T-helper 9 cell (primary cell): ENCODE measurements at places on chromosomes 1 and 21.

DNA sequence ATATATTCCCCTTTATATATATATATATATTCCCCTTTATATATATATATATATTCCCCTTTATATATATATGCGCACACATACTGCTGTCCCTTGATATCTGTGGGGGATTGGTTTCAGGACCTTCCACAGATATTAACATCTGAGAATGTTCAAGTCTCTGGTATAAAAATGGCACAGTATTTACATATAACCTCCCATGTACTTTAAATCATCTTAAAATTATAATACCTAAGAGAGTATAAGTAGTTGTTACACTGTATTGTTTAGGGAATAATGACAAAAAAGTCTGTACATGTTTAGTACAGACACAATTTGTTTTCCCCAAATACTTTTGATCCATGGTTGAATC is 45.8 kb downstream of the NR5A2 start:
- DNase-seq = no peak

DNA sequence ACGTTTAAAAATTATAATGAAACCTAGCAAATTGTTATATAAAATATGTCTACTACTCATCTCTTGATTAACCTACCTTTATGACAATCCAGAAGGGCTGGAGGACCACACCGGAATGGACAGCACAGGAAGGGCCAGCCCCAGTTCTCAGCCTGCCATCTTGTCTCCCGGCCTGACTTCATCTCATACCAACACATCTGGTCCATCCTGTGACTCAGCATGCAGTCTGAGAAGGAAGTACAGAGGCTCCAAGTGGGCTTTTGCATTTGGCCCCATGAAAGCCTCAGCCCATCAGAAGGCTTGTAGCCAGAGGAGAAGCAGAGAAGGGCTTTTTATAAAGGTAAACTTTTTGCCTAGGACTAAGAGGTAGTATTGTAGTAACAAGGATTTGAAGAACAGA is 436.6 kb downstream of the MRPL39 start:
- DNase-seq = no peak

DNA sequence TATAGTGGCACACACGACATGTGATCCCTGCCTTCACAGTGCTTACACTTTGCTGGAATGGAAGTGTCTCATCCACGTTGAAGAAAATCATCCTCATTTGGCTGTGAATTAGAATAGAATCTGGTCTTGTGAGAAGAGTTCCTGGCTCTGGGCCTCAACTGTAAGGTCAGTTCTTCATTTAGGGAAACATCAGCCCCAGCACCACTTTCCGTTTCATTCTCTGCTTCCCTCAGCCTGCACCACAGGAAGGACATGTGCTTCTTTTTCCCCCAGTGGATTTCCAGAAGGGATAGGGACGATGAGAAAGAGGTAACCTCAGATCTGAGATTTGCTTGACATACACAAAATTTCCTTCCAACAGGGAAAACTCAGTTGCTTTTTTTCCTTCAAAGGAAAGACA is 3.7 kb upstream of the ALX3 start:
- DNase-seq = no peak

- DNase-seq = no peak
These were observed 5.2 kb downstream of the DEGS1 start for GRCh38 chr1:224188286-224188685.

DNA sequence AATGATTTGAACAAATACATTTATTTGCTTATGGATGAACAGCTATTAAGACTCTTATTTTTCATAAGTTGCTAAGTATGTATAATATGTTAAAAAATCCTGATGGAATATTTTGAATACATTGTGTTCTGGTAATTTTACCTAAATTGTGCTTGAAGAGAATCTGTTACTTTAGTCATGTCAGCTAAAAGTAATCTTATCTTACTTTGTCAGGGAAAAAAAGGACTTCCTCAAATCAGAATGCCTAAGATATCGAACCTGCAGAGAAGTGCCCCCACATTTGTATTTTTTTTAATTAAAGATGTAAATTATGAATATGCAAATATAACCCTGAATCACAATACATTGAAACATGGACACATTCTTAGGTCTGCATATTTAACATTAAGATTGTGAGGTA is 1331.7 kb downstream of the MRPL39 start:
- no peak for DNase-seq

DNA sequence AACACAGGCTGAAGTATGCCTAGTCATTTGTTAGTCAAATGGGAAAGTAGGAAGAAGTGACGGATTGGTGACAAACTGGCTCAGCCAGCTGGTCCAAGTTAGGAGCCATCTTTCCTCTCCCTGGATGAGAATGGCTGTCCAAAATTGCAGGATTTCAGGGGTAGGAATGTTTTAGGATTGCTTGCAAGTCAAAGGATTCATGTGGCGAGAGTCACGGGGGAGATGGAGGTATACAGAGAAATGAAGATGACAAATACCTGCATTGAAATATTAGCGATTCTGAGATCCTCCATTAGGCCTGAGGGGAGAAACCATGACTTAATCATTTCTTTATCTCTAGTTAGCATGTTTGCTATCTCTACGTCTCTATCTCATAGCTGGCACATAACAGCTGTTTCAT is 41.8 kb upstream of the PIGC start:
- DNase-seq = no peak

- DNase-seq = no peak
These were observed 23.9 kb upstream of the SPRR2G start for GRCh38 chr1:153174624-153175023.

- DNase-seq = no peak
These were observed 94.6 kb upstream of the DAB1 start for GRCh38 chr1:57518496-57518895.

DNA sequence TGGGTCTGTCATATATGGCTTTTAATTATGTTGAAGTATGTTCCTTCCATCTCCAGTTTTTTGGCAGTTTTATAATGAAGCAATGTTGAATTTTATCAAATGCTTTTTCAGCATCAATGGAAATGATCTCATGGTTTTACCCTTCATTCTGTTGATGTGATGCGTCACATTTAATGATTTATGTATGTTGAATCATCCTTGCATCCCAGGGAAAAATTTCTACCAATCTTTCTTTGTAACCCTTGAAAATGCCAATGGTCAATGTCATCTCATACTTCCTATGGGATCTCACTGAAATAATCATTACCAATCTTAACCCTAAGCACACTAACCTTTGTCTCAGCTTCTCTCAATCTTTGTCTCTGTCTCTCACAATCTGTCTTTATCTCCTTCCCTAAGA is 1004.0 kb downstream of the KCNT2 start:
- DNase-seq = no peak

- no peak for DNase-seq
These were observed 6.7 kb upstream of the IRF2BP2 start for GRCh38 chr1:234616644-234617043.

DNA sequence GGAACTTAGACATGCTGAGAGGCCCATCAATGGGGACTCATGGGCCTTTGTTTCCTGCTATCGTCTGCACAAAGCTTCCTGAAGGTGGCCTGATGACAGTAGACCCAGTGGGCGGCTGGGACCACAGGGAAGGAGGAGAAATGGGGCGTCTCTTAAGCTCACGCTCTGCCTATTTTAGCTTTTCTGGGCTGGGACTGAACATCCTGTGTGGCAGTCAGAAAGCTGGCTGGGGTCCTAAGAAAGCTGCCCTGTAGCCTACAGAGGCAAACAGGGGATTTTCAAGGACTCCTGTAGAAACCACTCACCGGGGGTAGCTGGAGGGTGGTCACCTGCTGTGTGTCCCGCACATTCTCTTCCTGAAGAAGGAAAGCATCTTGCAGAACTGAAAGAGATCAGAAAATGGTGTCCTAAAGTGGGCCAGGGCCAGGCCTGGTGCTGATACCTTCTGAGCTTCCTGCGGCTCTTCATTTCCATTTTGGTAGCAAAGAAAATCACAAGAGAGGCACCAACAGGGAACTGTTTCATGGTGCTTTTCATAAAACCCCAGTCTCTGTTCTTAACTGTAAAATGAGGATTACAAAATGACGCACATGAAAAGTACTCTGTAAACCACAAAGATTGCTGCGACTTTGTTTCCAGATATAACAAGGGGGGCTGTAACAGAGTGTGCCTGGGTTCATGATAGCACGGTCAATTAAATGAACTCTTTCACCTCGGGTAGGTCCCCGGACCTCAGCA is 8.6 kb downstream of the ZNF496 start:
- DNase-seq = no peak

DNA sequence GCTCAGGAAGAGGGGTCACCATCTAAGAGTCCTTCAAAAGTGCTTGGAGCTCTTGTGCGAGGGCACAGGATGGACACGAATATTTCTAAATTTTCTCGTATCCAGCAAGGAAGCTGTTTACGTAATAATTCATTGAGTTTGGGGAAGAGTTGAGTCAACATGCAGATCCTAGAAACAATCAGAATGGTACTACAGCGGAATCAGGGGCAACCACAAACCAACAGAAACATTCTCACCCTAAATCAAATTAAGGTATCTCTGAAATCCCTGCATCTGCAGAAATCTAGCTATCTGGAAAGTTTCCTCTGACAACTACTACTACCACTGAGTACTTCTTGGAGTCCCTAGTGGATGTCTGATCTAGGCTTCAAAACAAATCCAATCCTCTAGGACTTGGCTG is 352.4 kb downstream of the LTN1 start:
- no peak for DNase-seq

GRCh38 chr1:14120895-14121294 is 420.9 kb downstream of the PRDM2 start:
- no peak for DNase-seq

DNA sequence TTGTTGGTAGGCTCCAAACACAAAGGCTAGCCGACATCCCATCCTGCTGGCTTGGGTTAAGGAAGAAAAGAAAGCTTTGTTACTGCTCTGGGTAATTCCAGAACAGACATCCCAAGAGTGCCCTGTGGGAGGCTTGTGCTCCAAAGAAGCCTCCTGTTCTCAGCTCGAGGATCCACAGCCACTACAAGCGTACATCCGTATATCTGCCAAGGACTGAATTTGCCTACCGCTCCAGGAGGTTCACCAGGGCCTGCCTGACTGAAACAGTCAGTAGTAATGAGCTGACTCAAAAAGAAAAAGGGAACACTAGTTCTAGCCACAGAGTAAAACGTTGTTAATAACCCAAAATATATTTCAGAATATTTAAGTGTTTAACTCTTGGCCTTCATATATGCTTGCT is 24.8 kb upstream of the MUTYH start:
- DNase-seq = no peak
